ENCODE measurements at places on chromosomes 4 and X.

GRCh38 chr4:116374815-116375214 is 710.6 kb downstream of the TRAM1L1 start:
- no peak for DNase-seq

GRCh38 chr4:142419712-142420111 is 426.4 kb downstream of the INPP4B start:
- DNase-seq = no peak

DNA sequence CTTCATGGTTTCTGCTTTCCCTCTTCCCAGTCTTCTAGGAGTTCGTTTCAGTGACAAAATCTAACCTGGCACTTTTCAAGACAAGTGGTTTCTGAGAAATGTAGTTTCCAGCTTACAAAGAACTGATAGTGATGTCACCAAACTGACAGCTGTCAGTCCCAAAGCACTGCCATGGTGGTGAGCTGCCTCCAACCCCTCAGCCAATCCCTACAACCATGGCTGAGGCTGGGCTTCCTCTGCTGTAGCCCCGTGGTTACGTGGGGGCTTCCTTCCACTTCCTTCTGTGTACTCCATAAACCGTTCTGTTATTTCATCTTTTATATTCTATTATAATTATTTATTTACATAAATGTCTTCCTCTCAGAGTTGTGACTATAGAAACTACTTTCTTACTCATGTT is 198.6 kb upstream of the AGA start:
- no peak for DNase-seq

DNA sequence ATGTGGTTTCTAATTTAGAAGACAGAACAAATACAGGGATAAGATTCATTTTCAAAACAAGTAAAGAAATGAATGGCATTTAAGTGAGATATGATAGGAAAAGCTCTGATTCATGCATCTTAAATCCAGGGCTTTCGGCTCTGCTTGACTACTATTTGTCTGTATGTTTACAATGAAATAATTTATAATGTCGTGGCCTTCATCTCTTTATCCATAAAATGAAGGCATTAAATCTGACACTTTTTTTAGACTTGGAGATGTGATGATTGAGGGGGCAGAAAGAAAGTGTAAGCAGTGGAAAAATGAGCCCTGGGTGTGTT is 115.7 kb upstream of the KIT start:
- no peak for DNase-seq

GRCh38 chr4:24089851-24090534 is 200.1 kb upstream of the PPARGC1A start:
- DNase-seq = no peak

- no peak for DNase-seq
These were observed 19.5 kb downstream of the ZNF275 start for GRCh38 chrX:153353416-153353815.

DNA sequence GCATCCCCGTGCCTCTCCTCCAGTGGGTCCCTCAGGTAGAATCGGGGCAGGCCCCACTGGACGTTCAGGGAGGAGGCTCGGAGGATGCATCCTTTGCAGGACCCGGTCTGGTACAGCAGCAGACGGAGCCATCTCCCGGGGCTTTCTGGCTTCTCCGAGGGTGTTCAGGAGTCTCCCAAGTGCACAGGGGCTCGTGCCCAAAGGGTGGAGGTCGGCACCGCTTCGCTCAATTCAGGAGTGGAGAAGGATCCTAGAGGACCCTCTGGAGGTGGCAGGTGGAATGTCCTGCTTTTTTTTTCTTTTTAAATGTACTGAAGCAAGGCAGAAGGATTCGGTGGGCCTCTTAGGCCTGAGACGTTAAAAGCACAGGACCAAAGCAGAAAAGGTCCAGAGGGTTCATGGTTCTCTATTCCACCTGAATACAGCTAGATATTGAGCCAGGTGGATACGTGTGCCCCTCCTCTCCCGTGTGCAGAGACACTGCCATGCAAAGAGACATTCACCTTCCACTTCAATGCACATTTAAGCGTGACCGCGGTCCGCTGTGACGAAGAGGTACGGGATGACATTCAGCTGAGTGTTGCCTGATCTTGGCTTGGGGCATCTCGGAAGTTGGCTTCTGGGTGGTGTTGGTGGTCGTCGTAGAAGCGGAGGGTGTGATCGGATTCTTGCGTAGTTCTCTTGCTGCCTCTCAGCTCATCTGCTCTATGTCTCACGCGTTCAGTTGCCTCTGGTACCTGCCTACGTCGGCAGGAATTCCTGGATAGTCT is 281.2 kb upstream of the AGTR2 start:
- DNase-seq = no peak

GRCh38 chr4:143336781-143337599 is at the start of gene GAB1:
Gene GAB1 (plus strand): TSS chr4:143336876. CDS start chr4:143337189, 313 bp downstream.
- no peak for DNase-seq

- no peak for DNase-seq
These were observed 231.1 kb downstream of the ARAP2 start for GRCh38 chr4:36013206-36013605.

All from activated T-cell treated with anti-CD3 and anti-CD28 coated beads, Interleukin-2, amount 50 U/mL, for 48 hours (primary cell).